Sciatic nerve (tissue), 2 donors: ENCODE measurements at places on chromosomes 6 and 20. TPM values are rescaled to one million over a fixed set of nuclear protein-coding genes. Genes with fewer than 3 reads are reported as not detected.

- DNase-seq, result no peak
Measured at GRCh38 chr6:3664625-3665041, 86.9 kb downstream of the PXDC1 start.

DNA sequence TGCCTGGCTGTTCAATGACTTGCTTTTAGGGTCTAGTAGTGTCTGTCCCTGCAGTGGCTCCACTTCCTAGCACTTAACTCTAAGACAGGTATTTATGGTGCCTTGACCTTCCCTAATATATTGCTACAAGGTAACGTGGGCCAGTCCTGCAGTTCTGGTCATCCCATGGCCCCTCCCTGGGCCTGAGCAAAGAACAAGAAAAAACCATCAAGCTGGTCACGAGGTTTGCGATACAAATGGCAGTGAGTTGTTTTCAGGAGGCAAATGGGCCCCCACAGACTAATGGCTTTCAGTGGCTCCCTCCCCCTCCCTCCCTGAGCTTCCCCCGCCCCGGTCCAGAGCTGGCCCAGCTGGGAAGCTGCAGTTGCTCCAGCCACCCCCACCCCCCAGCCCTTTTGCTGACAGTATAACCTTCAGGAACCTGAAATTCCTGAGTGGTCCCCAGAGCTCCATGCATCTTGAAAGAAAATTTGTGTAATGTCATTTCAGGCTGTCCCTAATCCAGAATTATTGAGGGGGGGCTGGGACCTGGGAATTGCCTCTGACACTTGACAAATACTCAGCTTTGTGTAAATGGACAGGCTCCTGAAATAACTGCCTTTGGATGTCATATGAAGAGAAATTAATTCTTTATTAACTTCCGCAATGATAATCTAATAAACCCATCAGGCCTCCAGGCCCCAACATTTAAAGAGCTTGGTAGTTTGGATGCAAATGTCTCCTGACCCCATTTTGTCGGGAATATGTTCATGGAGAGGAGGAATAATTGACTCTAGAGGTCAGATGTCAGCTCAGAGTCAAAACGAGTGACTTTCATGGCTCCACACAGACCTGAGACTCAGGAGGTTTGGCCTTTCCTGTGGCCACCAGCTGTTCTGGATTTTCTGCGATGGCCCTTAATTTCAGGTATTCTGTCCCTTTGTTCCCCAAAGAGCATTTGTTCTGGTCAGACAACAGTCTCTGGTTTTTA lies 153.2 kb upstream of the TOP1 start:
- no peak for DNase-seq

DNA sequence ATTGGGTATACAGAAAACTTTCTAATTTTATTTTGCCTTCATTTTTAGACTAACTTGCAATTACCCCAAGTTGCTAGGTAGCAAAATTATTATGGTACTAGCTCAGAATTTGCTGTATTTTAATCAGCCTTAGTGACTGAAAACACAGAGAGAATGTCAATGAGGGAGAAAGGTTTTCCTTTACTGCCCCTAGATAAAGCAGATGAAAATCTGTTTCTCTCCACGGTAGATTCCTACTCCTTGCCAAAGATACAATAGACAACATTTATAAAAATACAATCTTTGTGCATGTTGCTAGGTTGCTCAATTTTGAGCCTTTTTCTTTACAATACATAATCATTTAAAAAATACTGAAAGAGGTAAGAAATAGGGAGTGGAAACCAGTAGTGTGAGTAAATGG lies 222.2 kb downstream of the BCKDHB start:
- no peak for DNase-seq

GRCh38 chr20:62795023-62795761 lies 1.1 kb upstream of the MRGBP start:
- peak; percentile 79 for DNase-seq

DNA sequence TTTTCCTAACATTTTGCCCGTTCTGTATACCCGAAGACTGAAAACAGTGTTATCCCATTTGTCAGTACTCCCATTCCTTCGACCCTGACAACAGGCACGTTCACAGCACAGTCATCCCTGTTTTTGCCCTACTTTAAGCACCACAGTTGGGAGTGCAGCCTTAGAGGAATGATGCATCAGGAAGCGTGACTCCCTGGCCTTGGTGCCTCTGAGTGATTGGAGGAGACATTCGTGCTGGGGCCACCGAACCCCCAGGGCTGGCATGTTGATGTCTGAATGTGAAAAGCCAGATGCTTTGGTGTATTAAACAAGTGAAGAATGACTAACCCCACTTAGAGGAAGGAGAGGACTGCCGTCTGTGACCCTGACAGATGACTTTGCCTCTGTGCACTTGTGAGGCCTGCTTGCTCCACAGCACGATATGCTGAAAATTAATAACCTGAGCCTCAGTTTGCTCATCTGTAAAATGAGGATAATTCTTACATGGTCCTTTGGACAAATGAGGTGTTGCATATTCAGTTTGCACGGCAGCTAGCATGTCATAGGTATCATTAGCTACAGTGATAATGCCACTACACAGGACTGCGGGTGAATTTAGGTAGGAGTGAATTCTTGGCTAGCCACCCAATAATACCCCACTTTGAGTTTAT lies 36.0 kb downstream of the STK35 start:
- no peak for DNase-seq

GRCh38 chr6:149168968-149169367 lies 148.5 kb upstream of the TAB2 start:
- no peak for DNase-seq

DNA sequence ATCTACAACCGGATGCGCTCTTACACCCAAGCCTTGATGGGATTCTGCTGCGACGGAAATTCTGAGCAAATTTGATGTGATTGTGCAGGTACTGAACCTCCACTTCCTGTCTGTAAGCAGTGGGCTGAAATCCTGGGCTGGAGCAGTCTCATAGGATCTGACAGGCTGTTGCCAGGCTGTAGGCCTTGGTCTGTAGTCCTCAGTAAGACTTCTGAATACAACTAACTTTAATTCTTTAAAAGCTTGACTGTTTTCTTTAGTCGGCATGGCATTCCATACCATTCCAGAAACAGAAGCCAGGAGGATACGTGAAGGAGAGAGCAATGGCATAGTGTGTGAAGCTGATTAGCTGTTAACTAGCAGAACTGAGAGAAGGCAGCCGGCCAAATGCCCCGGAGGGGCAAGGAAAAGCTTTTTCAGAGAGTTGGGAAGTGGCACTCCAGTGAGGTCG lies 68.3 kb downstream of the ADTRP start:
- DNase-seq, result no peak

- DNase-seq, result no peak
Measured at GRCh38 chr6:127267646-127268625, 1.3 kb downstream of the RNF146 start.

DNA sequence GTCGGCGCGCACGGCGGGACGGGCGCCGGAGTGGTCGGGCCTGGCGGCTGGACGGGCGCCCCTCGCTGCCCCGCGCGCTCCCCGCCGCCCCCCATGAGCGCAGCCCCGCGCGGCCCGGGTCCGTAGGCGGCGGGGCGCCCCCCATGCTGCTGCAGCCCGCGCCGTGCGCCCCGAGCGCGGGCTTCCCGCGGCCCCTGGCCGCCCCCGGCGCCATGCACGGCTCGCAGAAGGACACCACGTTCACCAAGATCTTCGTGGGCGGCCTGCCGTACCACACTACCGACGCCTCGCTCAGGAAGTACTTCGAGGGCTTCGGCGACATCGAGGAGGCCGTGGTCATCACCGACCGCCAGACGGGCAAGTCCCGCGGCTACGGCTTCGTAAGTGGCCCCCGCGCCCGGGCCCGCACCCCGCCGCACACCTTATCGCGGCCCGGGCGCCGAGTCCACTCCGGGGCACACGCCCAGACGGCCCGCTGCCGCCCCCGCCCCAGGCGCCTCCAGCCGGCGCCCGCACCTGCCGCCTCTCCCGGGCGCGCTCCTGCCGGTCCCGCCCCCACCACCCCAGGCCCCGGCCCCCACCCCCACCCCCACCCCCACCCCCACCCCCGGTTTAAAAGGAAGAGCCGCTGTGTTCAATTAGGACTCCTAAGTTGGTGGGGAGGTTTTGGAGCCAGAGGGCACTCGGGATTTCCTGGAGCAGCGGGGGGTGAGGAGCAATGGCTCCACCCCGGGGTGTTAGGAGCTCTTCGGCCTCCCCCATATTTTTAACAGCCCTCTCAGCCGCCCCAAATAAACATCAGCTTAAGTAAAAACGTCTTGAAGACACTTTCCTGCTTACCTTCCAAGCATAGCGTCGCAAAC lies 474 bp downstream of the RBM38 start:
- DNase-seq, result no peak

DNA sequence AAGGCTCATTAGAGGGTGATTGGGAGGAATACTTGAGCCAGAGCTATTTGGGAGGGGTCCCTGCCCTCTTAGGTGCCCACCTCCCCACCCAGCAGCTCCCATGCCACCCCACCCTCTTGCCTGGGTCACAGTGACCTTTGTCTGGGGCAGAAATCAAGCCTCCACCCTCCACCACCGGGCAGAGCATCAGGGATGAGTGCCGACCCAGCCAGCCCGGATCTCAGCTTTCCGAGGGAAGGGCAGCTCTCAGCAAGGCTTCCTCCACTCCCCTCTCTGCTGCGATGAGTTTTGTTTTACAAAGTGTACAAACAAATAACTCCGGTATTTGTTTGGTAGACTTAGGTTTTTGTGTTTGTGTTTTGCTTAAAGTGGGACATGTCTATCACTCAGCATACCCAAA lies 136.7 kb upstream of the CST7 start:
- DNase-seq, result no peak

Gene ENPP1
- 13.4 TPM for total RNA-seq

DNA sequence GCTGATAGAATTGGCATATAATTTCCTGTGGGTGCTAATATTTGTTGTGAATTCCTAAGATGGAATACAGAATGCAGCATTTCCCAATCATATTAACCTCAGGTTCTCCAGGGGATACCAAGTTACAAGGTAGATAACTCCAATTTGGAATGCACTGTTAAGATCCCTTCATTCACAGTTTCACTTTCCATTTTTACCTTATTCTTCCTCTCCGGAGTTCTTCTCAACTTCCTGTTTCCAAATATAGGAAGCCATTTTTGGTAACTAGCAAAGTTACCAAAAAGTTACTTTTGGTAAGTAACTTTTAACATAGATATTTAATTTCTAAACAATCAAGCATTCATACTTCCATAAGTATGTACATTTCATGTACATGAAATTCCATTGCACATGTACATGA lies 63.5 kb upstream of the PHACTR2 start:
- no peak for DNase-seq

Gene OPN5
- total RNA-seq, result not detected

Gene DPPA5
- not detected for total RNA-seq

Gene ME1
- 30.5 TPM for total RNA-seq

DNA sequence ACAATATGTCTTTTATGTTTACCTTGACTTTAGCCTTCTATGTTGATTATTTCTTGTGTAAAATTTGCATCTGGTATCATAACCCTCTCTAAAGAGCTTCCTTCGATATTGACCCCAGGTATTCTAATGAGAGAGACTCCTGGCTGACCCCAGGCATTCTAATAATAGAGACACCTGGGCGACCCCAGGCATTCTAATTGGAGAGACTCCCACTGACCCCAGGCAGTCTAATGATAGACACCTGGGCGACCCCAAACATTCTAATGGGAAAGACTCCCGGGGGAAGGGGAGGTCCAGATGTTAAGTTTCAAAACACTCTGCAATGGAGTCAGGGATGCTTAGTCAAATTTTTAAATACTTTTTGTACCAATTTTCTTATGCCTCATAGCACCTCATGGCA lies 726.4 kb downstream of the COL12A1 start:
- no peak for DNase-seq

GRCh38 chr20:33339515-33340058 lies 56.6 kb downstream of the BPIFB1 start:
- DNase-seq, result no peak

Gene FOXS1
- total RNA-seq, result 25.0 TPM

Gene PPP1R3G
- total RNA-seq, result 1.7 TPM

- no peak for DNase-seq
Measured at GRCh38 chr20:23337312-23337711, 13.3 kb upstream of the NXT1 start.

Gene ZNF391
- total RNA-seq, result 7.1 TPM

Gene NFYA
- 27.7 TPM for total RNA-seq

Gene TCF21
- 0.80 TPM for total RNA-seq

DNA sequence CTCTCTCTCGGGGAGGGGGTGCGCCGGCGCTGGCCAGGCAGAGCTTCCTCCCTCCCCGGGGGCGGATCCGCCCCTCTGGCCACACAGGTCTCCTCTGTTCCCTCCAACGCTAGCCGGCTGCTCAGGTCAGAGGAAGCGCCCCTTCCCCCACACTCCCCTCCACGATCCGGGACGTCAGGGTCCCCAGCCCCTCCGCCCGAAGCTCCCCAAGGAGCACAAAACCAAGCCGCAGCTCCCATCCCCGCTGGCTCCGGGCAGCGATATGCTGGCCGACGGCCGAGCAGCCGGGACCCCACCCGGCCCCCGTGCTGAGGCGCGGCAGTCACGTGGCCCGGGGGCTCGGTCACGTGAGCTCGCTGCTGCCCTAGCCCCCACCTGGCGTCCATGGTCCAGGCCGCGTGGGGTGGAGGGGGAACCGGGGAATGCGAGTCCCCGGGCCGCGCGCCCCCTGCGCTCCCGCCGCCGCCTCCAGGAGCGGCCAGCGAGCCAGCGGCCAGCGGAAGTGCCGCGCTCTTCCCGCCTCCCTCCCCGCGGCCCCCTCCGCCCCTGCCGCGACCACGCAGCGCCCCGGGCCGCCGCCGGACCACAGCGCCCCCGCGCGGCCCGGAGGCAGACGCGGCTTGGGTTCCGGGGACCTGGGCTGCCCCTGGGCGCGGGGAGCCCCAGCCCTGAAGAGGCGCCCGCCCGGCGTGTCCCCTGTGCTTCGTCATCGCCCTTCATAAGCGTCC lies at the start of gene SLC35B2:
SLC35B2 (minus strand) TSS at position 504 of the 728 bp plus-strand sequence; CDS start at position 386, 118 bp downstream.
- peak; percentile 90 for DNase-seq

GRCh38 chr20:52204136-52204535 lies 12.6 kb upstream of the ZFP64 start:
- no peak for DNase-seq

GRCh38 chr20:58196402-58197184 lies 31.9 kb downstream of the ANKRD60 start:
- no peak for DNase-seq

Gene C20orf144
- total RNA-seq, result not detected

DNA sequence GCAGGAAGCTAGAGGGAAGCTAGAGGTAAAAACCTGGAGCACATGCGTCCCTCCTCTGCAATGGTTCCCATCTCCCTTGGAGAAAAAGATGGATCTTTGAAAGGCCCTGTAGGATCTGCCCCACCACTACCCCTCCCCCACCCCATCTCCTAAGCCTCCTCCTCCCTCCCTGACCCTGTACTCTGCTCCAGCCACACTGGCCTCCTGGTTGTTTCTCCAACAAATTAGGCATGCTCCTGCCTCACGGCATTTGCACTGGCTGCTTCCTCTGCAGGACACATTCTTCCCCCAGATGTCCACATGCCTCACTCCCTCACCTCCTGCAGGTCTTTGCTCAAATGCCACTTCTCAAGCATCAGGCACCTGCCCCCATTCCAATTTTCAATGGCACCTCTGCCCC lies 45.5 kb downstream of the UBE2V1 start:
- DNase-seq, result no peak

- DNase-seq, result no peak
Measured at GRCh38 chr6:37218061-37218460, 39.5 kb upstream of the TBC1D22B start.

Gene APOM
- total RNA-seq, result 0.53 TPM
